ENCODE measurements at places on chromosomes 2 and 18.

GRCh38 chr2:65075605-65076344 is 19.6 kb downstream of the CEP68 start:
- no peak for DNase-seq

- DNase-seq = peak; percentile 28
These were observed 199.8 kb downstream of the CLIP4 start for GRCh38 chr2:29314816-29315571.

GRCh38 chr2:211455216-211455841 is 898.9 kb downstream of the CPS1 start:
- DNase-seq = no peak

GRCh38 chr2:43484323-43484930 is 111.4 kb downstream of the THADA start:
- DNase-seq = no peak

DNA sequence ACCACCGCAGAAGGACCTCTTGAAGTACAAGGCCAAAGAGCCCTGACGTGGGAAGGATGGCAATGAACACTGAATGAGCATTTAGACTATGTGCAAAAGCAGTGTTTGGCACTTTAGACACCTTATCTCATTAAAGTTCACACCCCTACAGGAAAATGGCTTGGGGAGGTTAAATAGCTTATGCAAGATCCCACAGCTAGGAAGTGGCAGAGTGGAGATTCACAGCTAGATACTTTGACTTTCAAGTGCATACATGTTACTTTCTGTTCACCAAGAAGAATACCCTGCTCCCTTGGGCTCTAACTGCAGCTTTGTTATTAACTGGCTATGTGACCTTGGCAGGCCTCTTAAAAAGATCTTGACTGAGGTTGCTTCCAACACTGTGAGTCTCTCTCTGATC is 58.2 kb downstream of the ICOS start:
- no peak for DNase-seq

DNA sequence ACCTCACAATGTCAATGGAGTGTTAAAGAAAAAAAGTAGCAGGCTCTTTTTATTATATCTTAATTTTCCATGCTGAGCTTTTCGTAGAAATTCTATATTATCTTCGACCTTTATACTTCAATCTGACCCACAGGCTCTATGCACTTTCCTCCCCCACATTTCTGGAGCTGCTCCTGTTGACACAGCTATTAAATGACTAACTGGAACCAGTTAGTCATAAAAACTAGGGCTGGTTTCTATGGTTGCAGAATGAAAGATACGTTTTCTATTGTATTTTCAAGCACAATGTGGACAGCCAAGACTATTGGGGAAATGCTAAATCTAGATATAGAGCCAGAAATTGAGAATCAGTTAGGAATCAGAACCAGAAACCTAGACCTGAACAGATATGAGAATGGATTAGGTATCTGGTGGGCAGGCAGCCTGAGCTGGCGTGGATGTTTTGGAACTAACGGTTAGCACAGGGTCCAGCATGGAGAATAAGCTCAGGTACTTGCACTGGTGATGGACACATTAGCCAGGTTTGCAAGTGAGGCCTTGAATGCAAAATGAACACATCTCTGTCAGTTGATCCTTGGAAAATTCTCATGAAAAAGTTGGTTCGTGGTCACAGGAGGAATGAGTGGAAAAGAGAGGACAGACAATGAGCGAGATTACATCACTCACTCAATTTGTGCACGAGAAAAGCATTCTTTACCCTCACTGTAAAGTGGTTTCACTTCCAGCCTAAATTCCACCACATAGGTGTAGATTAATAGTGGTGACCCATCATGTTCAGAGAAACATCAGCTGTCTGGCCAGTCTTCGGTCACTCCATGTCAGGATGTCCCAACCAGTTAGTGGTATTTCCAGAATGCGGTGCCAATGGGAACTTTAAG is 144.6 kb upstream of the EPHA4 start:
- no peak for DNase-seq

DNA sequence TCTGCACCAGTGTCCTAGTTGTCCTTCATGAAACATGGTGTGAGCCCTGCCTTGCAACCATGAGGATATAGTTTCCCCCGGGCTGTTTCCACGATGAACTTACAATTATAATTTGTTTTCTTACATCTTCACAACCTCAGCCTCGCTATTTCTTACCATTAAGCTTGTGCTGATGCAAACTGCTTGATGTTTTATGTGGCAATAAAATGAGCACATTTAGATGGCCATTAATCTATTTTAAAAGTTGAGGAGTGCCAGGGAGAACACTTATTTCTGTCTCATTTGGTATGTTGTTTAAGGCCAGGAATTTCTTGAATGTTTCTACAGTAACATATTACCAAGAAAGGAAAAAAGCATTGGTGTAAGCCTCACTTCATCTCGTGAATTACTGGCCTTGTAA is 214.5 kb upstream of the SLC8A1 start:
- DNase-seq = no peak

DNA sequence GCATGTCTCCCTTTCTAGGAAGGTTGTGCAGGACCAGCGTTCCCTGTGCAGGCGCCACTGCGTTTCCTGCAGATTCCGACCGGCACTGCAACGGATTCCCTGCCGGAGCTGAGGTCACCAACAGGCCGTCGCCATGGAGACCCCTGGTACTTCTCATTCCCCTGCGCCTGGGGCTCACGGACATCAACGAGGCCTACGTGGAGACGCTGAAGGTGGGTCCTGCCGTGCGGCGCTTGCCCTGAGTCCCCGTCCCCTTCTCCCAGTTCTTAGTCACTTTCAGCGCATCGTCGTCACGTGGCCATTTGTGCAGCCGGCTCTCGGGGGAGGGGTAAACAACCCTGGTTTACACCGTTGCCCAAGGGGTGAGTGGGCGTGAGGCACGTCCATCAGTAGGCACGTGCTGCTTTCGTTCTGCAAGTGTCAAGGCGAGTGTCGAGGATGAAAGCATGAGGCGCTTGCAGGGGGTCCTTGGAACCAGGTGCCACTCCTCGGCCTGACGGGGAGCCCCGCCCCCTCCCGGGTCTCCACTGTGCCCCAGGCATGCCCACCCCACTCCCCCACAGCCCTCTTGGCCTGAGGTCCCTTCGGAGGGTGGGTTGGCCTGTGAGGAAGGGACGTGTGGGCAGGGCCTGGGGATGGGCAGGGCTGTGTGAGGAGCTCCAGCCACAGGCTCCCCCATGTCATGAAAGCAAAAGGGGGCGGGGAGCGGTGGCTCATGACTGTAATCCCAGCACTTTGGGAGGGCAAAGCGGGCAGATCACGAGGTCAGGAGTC is 19.8 kb downstream of the DTYMK start:
- no peak for DNase-seq

DNA sequence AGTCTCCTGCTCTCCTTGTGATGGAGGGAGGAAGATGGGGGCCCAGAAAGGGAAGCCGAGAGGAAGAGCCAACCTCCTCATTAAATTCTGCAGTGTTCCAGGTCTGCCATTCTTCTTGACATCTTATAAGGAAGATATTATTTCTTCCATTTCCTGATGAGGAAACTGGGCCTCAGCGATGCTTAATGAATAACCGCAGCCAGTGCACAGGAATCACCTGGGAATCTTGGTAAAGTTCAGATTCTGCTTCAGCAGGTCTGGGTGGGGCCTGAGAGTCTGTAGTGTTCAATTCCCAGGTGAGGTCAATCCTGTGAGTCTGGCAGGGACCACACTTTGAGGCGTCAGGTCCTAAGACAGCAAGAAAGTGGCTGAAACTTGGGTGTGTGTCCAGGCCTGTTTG is 17.3 kb downstream of the PCARE start:
- no peak for DNase-seq

DNA sequence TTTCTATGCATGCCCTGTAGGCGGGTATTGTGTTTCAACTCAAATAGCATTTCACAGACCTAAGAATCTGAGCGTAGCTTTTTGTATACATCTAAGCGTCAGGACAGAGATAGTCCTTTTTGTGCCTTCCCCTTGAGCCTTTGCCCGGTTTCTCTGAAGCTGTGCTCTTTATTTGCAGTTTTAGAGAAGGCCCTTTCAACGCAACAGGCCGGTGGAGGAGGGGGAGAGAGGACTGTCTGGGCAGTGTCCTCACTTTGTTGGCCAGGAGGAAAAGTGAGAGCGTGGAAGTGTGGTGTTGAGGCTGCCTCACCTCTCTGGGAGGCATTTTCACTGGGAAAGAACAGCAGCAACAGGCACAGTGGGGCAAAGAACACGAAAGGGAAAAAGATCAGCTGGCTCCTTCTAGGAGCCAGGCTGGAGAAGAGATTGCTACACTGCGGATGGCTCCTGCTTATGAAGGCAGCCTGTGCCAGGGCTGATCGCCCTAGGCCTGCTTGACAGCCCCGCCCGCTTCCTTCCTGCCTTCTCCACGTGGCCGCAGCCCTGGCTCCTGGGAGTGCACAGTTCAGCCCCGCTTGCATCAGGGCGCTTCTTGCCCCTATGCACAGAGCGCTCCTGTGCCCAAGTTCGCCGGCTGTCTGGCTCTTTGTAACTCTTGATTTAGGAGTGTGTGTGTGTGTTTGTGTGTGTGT is 195.6 kb upstream of the POU3F3 start:
- no peak for DNase-seq

DNA sequence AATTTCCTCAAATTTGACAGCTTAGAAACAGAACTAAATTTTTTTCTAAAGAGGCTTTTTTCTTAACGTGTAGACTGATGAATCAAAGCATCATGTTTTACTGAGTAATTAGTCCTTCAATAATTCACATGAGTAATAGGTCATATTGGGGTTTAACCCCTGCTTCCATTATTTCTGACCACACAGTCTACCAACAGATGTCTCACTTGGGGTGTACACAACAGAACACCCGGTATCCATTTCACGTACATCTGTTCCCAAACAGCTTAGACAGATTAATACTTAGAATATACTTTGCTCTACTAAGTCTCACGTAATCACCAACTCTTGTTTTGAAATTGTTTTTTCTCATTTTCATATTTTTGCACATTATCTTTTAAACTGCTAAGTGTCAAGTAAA is 14.8 kb downstream of the CERKL start:
- no peak for DNase-seq

DNA sequence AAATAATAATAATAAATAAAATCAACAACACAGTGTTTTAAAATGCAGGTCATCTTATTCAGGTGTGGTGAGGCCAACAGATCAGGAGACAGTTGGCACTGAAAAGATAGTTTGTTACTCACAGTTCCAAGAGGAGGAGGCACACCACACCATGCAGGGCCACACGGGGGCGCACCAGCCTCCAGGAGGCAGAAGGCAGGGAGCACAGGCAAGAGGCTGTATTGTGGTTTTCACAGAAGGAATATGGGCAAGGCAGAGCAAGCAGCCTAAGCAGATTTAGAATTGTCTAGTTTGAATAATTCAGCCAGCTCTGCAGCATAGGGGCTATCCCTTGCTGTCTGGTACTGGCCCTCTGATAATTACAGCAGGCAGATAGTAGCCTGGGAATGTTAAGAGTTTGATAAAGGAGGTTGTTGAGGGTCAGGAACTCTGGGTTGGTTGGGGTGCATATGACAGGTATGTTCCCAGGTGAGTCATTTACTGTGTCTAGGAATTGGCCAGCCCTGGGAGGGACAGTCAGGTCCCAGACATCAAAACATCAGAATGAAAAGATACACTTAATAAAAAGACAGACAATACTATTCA is 31.3 kb downstream of the KIAA2012 start:
- DNase-seq = no peak

DNA sequence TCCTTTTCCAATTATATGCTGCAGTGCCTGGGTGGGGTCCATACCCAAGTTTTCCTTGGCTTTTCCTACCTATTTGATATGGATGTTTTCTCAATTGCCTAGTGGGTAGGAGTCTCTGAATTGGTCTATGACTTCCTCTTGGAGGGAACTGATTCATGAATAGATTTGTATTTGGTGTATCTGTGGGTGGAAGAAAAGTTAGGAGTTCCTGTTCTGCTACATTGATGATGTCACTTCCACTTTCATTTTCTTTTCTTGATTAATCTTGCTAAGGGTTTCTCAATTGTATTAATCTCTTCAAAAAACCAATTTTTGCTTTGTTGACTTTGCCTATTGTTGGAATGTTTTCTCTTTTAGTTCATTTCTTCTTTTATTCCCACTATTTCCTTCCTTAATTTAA is 37.4 kb upstream of the SLC9A2 start:
- DNase-seq = no peak

DNA sequence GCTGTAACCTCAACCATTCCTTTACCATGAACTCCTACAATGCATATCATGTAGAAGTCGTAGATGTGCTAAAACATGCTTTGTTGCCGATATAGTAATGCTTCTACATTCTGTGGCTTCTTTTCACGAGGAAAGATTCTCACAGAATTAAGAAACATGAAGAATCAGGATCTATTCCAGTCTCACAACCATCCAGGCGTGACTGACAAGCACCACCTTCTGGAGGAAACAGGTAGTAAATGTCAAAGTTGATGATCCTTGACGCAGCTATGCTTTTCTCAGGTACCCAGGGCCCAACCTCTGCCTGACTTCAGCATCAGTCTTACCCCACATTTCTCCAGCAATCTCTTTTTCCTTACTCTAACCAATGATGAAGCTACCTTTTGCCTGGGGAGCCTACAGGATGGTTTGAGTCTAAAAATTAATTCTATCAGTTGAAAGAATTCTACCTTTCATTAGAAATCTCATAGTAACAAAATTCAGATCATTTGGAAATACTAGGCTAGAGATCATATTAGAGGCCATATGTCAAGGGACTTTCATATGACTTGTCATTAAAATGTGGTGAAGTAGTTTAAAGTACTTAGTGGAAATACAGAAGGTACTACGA is 123.3 kb upstream of the RND3 start:
- DNase-seq = no peak

- DNase-seq = no peak
These were observed 373.4 kb downstream of the LPIN1 start for GRCh38 chr2:12119841-12120240.

DNA sequence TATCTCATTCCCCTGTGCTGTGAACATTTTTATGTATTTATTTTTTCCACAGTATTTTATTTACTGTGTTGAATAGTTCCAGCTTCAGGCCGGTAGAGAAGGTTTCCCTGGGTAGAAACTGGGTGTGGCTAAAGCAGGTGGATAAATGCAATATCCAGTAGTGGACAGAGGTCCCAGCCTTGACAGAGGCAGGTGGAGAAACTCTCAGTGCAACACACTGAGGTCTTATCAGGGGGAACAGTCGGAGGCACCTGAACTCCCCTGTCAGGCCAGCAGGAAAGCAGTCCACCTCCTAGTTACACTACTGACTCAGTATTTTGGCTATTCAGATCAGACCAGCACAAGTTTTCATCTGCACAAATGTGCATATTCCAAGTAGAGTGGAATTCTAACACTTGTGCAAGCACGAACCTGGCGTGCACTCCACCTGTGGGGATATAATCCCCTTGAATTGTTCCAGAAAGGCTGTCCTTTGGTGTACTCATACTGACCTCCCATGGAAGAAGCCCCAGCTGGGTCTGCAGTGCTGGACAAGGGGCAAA is 103.3 kb downstream of the GULP1 start:
- DNase-seq = no peak

Measured in activated T-helper 1 cell treated with anti-CD3 and anti-CD28 coated beads, Interleukin-2, amount 50 U/mL, for 16 hours (primary cell).